ENCODE measurements at places on chromosomes 12 and 14.
A peak's percentile ranks its signal among the peaks of the same experiment; 100 is the strongest.

GRCh38 chr14:96602186-96602585 is 100.0 kb downstream of the PAPOLA start:
- no peak for DNase-seq

DNA sequence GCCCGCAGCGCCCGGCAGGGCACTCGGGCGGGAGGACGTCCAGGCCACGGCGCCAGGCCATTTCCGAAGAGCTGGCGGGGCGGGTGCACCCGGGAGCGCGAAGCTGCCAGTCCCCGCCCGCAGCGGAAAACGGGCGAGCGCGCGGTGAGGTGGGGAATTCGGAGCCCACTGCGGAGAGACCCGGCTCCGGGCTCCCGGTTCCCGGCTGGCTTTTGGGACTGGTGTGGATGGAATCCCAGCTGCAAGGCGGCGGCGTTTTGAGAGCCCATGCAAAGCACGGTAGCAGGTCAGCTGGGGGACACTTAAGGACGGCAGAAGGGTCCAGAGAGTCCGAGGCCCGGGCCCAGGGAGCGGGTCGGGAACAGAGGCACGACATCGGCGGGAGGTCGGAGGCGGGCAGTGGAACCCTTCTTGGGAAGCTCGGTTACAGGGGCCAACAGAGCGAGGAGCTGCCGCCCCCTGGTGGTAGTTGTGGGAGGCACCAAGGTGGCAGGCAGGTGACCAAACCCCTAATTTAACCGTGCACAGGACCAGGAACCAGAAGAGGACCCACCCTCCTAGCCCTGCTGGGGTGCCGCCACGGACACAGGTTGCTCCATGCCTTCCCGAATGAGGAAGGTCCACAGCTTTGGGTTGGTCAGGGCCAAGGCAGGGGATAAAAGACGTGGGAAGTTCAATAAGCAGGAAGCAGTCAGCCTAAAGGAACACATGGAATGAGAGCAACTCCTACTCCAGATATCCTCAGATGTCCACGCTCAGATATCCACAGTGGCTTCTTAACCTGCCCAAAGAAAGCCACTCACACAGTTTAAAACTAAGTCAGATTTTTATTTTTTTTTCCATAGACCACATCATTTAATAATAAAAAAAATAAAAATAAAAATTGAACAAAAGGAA is 685 bp upstream of the CDH24 start:
- peak; percentile 90 for DNase-seq

GRCh38 chr14:104092931-104093365 is 7.4 kb downstream of the ASPG start:
- no peak for DNase-seq

DNA sequence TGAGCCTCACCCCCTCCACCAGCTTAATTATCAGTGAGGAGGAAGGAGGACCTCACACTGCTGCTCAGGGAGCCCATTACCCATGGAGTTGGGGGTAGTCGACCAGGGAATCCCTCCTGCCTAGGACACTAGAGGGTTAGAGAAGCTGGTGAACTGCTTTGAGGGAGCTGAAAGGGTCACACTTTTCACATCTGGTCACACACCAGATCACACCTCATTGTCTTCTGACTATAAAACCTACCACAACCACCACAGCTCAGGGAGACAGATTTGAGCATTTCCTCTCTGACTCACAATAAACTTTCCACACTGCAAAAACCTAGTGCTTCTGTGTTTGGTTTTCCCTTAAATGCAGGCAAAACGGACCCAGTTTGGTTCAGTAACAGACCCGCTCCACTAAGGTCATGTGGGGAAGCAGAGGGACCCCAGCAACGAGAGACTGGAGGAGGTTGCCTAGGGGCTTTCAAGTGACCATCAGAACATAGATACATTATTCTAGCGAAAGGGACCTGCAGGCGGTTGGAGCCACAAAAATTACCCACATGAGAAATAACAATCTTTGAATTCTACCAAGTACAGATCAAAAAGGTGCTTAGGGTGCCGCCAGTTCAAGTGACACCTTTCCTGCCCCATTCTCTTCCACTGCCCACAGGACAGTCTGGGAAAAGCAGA is 151.4 kb upstream of the AVPR1A start:
- no peak for DNase-seq

DNA sequence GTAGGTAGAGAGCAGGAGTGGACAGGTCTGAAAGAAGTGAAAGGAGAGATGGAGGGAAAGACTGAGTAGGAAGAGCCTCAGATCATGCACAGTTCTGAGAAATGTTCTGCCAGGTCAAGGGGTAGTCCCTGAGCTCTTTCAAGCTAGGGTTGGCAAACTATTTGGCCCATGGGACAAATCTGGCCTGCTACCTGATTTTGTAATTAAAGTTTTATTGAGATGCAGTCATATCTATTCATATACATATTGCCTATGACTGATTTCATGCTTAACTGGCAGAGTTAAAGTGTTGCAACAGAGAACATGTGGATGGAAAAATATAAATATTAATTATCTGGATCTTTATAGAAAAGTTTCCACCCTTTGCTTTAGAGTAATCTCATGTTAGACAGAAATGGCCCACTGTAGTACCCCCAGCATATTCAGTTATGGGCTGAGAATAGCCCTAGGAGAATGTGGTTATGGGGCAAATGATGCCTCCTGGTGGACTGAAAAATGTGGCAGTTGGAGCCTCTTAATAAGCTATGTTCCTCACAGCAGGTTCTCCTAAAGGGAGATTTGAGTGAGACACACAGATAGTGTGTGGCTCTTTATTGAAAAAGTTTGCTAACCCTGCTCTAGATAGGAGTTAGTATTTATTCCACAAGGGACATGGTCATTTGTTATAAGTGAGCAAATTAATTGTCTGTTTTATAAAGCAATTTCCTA is 476.9 kb downstream of the LRIG3 start:
- no peak for DNase-seq

- no peak for DNase-seq
Measured at GRCh38 chr14:84087986-84088531, 1441.9 kb upstream of the FLRT2 start.

Data from Ammon's horn (tissue), 1 donor.